ENCODE measurements at places on chromosomes 6 and 20.

GRCh38 chr6:56419191-56419590 lies 171.8 kb upstream of the COL21A1 start:
- DNase-seq, result no peak

GRCh38 chr6:42532038-42532669 lies 31.7 kb upstream of the UBR2 start:
- no peak for DNase-seq

DNA sequence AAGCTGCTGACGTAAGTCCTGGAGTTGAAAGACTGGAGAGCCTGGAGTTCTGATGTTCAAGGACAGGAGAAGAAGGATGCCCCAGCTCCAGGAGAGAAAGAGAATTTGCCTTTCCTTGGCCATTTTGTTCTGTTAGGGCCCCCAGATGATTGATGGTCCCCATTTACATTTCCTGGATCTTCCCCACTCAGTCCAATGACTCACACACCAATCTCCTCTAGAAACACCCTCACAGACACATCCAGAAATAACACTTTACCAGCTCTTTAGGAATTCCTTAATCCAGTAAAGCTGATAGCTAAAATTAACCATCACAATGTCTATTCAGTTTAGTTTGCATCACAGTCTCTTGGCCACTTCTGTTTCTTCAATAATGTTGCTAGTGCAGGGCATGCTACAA lies 260.2 kb upstream of the IRAK1BP1 start:
- DNase-seq, result no peak

DNA sequence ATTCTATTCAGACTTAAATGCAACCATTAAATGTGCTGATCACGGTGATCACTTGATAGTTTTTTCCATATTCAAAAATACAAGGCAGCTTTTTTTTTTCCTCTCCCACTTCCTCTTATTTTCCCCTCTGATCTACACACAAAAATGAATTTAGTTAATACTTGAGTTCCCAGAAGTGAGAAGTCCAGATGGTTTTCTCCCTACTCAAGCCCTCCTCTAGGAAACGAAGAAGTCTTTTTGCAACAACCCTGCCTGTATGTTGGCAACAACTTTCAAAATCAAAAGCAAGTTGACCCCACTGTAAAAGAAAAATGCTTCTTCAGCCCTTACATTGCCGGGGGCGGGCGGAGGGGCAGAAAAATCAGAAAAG lies 24.3 kb downstream of the ARHGAP18 start:
- DNase-seq, result no peak

GRCh38 chr6:106162921-106163320 lies 76.8 kb downstream of the PRDM1 start:
- no peak for DNase-seq

DNA sequence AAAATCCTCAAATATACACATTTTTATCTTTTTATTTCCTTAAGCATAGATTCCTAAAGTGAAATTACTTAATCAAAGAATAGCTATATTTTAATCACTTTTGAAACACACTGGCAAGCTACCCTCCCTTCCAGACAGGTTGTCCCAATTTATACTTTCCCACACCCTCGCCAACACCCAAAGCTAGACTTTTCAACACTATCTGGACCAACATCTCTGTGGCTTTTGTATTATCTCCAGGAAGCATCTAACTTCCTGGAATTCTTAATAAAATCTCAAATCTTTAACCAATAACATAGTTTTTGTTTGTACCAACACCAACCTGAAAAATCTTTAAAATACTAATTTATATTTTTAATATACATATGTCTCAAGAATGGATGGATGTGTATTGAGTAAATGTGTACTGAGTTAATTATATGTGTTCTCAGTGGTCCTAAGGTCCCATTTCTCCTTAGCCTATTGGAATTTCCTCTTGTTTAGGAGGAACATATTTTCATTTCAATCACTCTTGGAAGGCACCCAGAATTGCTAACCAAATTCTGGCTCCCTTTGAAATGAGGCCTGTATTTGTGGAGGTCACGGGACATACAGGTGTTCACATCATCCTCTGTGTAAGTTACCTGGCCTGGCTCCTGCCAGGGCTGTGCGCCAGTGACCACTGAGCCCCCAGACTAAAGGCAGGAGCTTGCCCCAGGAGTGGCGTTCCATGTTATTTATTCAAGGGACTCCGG lies 17.4 kb upstream of the GFOD1 start:
- DNase-seq, result no peak

DNA sequence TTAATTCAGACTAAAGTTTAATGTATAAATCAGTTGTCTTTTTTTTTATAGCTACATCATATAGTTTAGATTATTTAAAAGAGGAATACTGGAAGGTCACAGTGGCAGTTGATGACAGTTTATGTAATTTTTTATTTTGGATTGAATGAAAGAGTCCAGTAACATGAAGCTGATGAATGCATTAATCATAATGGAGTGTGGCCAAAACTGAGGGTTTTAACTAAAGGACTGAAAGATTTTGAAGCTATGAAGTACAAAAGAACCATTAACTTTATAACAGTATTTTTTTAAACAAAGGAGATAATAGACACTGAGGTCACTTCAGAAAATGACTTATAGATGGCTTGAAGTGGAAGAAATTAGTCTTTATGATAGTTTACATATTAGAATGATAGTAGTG lies 41.3 kb downstream of the TRMT11 start:
- no peak for DNase-seq

DNA sequence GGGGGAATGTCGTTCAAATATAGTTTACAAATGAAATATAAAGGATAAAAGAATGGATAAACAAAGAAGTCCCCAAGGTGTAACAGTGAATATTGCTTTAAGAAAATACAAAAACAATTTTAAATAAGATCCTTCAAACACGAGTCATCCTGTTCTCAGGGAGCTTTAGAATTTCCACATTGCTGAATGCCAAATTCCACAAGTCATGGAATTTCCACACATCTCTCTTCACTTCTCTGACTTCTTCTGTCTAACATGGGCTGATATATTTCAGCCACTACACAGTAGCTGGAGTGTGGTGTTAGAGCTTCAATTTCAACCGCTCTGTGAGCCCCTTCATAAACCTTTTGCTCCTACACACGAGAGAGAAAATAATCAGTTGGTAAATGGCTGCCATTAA lies 28.0 kb downstream of the IL22RA2 start:
- no peak for DNase-seq

All from stimulated activated CD8-positive, alpha-beta memory T cell treated with anti-CD3 and anti-CD28 coated beads, Interleukin-12 subunit alpha, Interleukin-12 subunit beta, amount 100 ng/mL, for 1 hour (primary cell).